ENCODE measurements at places on chromosomes 7 and 10. TPM values are rescaled to one million over a fixed set of nuclear protein-coding genes. Genes with fewer than 3 reads are reported as not detected.

- no peak for DNase-seq
- no peaks in the 10 kb centered on the region for H3K4me1 ChIP-seq
- no peak overlapping the region for H3K4me3 ChIP-seq
- no peaks in the 10 kb centered on the region for H3K36me3 ChIP-seq
- no peaks in the 10 kb centered on the region for H3K27me3 ChIP-seq
Measured at GRCh38 chr7:83640240-83640639, 8.7 kb downstream of the SEMA3E start.

GRCh38 chr7:30240106-30240800 is 44.1 kb upstream of the ZNRF2 start:
- no peaks in the 10 kb centered on the region for H3K4me1 ChIP-seq
- H3K27me3 ChIP-seq: peaks cover 20% of the 10 kb centered on the region
- no peak for DNase-seq
- H3K27ac ChIP-seq: no peak overlapping the region

GRCh38 chr10:89706011-89706410 is 4.6 kb downstream of the KIF20B start:
- H3K36me3 ChIP-seq: peaks cover 52% of the 10 kb centered on the region
- H3K27ac ChIP-seq: no peak overlapping the region
- H3K27me3 ChIP-seq: no peaks in the 10 kb centered on the region
- no peak for DNase-seq

The DLX5 gene
- not detected for total RNA-seq

The SPDYE2B gene
- total RNA-seq: not detected

The MKI67 gene
- 368 TPM for total RNA-seq

GRCh38 chr7:99780588-99780987 is 3.4 kb downstream of the CYP3A4 start:
- H3K4me3 ChIP-seq: no peak overlapping the region
- H3K27me3 ChIP-seq: peaks cover 29% of the 10 kb centered on the region
- H3K36me3 ChIP-seq: no peaks in the 10 kb centered on the region
- no peak overlapping the region for H3K27ac ChIP-seq
- no peak for DNase-seq
- H3K4me1 ChIP-seq: no peaks in the 10 kb centered on the region
